Activated naive CD4-positive, alpha-beta T cell treated with Interleukin-2 at 50 U/mL for 16 hours (primary cell): ENCODE measurements at places on chromosomes 7 and 10.

GRCh38 chr7:15753887-15754579 is 67.5 kb upstream of the MEOX2 start:
- DNase-seq = no peak

DNA sequence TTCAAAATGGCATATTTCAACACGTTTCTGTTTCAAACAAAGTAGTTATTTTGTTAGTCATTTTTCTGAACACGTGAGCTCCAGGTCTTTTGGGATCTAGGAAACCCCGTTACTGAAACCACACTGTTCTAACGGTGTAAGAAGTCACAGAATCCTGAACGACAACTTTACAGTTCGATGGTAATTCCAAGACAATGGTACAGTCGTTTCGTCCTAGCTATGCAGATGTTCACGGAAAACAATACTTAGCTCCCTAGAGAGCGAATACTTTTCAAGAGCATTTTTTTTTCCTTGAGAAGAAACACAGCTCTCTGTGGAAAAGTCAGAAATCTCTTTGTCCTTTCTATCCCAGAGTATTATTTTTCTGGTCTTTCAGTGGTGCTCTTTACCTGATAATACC is 254.1 kb downstream of the ADARB2 start:
- DNase-seq = no peak

GRCh38 chr10:101071267-101071884 is 9.6 kb downstream of the KAZALD1 start:
- peak; percentile 18 for DNase-seq

DNA sequence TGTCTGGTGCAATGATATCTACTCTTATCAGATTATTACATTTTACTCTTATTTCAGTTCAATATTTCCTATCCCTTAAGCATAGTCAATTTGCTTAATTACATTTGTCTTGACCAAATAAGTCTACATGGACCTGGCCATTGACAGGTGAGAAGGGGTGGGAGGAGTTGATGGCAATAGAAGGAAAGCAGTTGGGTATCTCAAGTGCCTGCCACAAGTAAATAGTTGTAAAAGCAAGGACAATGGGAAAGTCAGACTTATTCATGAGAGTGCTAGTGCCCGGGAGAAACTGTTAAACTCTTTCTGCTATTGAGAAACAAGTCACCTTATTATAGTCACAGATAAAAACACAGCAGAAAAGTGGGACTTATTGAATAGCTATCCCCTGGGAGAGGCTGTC is 32.4 kb upstream of the HGF start:
- DNase-seq = no peak

- DNase-seq = no peak
These were observed 15.4 kb downstream of the MMRN2 start for GRCh38 chr10:86941991-86942421.

- DNase-seq = peak; percentile 8
These were observed 75.6 kb downstream of the CCDC6 start for GRCh38 chr10:59830601-59831259.

- DNase-seq = no peak
These were observed 268.8 kb downstream of the ELFN1 start for GRCh38 chr7:1938788-1939433.

DNA sequence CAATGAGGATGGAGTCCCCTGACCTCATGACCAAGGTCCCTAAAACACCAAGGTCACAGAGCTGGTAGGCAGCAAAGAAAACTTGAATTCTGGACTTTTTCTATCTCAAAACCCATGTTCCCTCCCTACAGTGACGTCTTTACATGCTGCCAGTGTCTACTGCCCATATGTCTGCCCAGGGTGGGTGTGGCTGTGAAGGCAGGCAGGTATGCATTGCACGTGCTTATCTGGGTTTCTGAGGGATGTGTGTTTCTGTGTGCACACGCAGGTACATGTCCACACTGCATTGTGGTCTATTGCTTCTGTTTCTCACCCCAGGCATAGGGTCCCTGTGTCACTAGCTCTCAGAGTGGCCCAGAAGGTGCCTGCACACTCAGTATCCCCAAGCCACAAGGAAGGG is 13.5 kb downstream of the ATP6V1F start:
- DNase-seq = no peak

DNA sequence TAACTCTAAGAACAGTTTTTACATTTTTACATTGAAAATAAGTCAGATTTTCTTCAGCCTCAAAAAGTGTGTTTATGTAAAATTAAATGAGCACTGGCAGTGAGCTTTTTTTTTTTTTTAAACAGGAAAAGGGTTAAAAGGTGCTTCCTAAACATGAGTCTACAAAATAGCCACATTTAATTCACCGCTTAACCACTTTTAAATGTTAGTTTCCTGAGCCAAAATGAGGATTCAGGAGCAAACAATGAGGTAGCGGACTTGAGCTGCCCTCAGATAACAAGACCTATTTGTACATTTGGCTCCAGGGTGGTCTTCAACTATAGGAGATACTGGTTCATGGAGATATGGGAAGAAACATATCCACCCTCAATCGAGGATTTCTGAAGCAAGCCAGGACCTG is 22.8 kb downstream of the AKR1C3 start:
- DNase-seq = no peak

DNA sequence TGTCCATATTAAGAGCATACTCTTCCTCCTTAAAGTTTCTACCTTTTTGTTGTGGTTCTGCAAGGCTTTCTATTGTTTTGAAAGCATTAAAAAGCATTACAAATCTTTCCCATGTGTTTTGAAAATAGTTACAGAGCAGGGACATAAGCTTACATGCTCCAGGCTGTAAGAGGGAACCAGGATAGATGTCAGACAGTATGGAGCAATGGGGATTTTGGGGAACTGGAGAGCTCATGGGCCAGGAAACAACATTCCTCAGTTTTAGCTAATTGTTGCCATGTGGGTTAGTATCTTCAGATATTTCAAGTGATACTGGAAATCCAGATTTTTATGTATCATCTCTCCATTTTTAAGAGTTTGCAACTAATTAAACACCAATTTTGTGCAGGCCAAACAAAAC is 3.5 kb downstream of the MDFIC start:
- DNase-seq = no peak

GRCh38 chr10:50439187-50439586 is 184.6 kb downstream of the SGMS1 start:
- DNase-seq = no peak
